PC-3 (cell line): ENCODE measurements at places on chromosomes 5 and 9. TPM values are rescaled to one million over a fixed set of nuclear protein-coding genes. Genes with fewer than 3 reads are reported as not detected.

DNA sequence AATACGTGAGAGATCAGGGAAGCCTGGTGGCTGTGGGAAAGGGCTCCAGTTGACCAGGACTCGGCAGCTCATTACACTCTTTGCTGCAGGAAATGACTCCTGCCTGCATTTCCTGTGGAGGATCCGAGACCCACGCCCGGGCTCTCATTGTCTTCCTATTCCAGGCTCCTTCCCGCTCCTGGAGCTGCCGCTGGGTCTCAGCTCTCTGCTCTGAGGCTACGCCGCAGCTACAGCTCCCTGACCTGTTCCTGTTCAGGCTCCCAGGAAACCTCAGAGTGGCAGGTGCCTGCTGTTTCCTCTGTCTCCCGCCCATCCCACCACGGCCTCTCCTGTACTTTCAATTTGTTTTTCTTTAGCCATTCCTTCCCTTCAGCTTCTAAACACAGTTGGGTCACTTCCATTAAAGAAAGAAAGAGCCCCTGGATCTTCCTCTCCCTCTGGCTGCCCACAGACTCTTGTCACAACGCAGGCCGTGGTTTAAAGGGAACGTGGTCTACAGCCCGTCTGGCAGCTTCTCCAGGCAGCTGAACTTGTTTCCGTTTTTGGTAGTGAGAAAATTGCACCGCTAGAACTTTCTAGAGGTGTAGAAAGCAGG is 71.5 kb downstream of the IL6ST start:
- H3K27ac ChIP-seq = no peak overlapping the region
- H3K36me3 ChIP-seq = no peaks in the 10 kb centered on the region
- peak overlapping the region; percentile 62 for H3K4me3 ChIP-seq
- peaks cover 14% of the 10 kb centered on the region; the same call in 1 of the 2 replicates for H3K4me1 ChIP-seq
- peak; percentile 46 for DNase-seq

DNA sequence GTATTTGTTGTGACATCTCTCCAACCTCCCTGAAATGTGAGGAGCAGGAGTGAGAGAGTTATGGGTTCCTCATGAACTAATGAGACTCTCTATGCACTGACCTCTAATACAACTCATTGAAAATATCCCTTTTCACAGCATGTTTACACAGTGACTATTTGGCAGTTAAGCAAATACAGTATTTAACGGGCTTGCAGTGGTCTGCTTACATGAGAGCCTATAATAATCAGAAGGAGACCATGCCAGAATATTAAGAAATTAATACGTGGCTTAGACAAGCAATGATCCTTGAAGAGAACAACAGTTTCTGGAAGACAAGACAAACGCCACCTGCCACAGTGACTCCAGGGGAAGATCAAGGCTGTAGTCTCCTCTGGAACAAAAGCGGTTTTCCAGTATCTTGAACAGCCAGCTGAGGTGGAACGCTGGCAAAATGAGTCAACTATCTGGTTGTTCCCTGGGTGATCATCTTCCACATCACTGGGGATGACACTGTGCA is 424.5 kb downstream of the DMAC1 start:
- no peaks in the 10 kb centered on the region for H3K36me3 ChIP-seq
- no peaks in the 10 kb centered on the region for H3K4me1 ChIP-seq
- no peak overlapping the region for H3K4me3 ChIP-seq
- H3K27me3 ChIP-seq = no peaks in the 10 kb centered on the region
- H3K27ac ChIP-seq = no peak overlapping the region
- DNase-seq = peak; percentile 16

Gene BTNL8
- 0.23 TPM in 1 of 2 replicates, not detected in the other for total RNA-seq

DNA sequence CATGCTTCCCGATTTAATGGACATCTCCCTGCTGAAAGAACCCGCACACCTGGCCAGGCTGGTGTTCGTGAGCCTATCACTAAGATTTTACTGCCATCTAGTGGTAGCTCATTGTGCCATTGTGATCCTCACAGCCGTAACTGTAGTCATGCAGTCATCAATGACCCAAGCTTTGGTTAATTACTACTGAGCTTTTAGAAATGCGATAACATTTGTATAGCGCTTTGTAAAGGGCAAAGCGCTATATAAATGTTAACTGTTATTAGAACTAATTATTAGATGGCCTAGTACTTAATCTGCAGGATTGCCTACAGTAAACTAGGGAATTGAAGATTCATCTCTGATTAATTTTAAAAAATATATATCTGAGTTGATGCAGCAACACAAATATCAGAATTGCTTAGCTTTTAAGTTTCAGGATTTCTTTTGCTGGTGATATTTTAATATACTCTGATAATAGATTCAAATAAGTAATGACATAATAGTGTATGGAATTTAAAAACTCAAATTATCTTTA is 90.2 kb downstream of the HACD4 start:
- no peaks in the 10 kb centered on the region for H3K36me3 ChIP-seq
- peak; percentile 79 for DNase-seq
- no peak overlapping the region for H3K4me3 ChIP-seq
- no peaks in the 10 kb centered on the region for H3K27me3 ChIP-seq
- H3K4me1 ChIP-seq = no peaks in the 10 kb centered on the region

Gene IL31RA
- 1.6 and 3.0 TPM in 2 replicates for total RNA-seq
